ENCODE measurements at places on chromosomes 6 and 20. TPM values are rescaled to one million over a fixed set of nuclear protein-coding genes. Genes with fewer than 3 reads are reported as not detected.

FLRT3 gene
- 3.1 TPM for total RNA-seq

RAET1E gene
- 0.89 TPM for total RNA-seq

ENPP5 gene
- total RNA-seq, result 6.9 TPM

DCDC2 gene
- total RNA-seq, result 0.05 TPM

SCRT2 gene
- total RNA-seq, result not detected

MCCD1 gene
- total RNA-seq, result not detected

ADGRF4 gene
- 0.26 TPM for total RNA-seq

LGSN gene
- not detected for total RNA-seq

BTN1A1 gene
- not detected for total RNA-seq

RBBP8NL gene
- total RNA-seq, result not detected

CCM2L gene
- 7.8 TPM for total RNA-seq

TINAG gene
- total RNA-seq, result 0.39 TPM
